ENCODE measurements at places on chromosomes 5 and 9.

GRCh38 chr9:27308691-27309390, 11.9 kb upstream of the EQTN start:
- DNase-seq, result no peak

GRCh38 chr5:60507687-60508086, 192.3 kb downstream of the DEPDC1B start:
- DNase-seq, result no peak

DNA sequence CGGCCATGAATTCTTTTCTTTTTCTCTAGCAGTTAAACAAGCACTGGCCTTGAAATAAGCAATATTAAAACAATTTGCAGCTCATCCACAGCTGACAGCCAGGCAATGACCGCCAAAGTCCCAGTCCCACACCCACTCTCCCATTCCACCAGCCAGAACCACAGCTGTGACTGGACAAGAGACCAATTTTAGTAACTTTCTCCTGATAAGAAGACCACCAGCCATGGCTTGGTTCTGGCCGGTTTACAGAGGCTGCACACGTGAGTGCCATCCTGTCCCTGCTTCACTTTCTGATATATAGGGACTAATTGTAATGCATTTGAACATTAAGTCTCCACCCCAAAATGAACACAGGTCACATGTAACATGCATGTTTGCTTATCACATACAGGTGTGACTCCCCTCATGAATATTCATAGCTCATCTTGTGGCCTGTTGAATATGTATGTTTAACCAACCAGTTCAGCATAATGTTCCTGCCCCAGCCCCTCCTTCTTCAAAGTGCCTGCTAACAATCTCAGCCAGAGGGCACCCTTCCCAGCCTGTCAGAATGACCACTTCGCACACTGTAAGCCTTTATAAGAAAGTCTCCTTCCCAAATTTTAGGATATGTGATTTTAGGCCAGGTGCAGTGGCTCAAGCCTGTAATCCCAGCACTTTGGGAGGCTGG, 23.9 kb upstream of the FANCC start:
- DNase-seq, result no peak

GRCh38 chr5:34491251-34491620, 164.9 kb upstream of the RAI14 start:
- no peak for DNase-seq

- no peak for DNase-seq
Observed at GRCh38 chr5:149656576-149657182, 73.4 kb upstream of the PPARGC1B start.
